Stimulated activated CD4-positive, alpha-beta T cell treated with anti-CD3 and anti-CD28 coated beads, Interleukin-1b, Interleukin-23, amount 100 ng/mL, for 1 hour (primary cell): ENCODE measurements at places on chromosomes 7 and 10.

DNA sequence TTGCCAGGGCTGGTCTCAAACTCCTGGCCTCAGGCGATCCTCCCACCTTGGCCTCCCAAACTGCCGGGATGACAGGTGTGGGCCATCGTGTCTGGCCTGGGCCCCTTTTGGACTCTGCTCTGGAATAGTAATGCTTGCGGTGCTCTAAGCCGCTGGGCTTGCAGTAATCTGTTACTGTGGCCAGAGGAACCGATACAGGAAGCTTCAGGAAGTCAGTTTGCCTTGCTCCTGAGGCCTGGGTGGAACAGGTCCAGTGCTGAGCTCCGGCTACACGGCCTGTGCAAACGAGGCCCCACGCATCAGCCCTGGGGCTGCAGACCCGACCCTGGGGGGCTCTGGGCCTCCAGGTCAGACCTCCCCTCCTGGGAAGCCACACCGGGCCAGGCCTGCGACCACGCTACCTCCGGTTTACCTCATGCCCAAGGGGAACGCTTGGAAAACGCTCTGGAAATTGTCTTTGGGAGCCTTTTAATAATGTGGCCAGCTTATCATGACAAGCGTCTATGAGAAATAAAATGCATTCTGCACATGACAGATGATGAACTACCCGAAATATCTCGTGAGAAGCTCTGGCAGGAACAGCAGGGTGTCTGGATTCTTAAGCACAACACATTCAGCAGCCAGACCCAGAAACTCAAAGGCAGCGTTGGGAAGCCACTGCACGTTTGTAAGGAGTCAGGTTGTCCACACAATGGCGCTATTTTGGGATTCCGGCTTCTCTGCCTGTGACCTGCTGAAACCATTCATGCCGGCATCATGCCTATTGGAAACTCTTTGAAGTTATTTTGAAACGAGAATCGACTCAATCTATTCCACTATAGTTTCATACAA, 10.1 kb upstream of the ADAP1 start:
- DNase-seq, result no peak

DNA sequence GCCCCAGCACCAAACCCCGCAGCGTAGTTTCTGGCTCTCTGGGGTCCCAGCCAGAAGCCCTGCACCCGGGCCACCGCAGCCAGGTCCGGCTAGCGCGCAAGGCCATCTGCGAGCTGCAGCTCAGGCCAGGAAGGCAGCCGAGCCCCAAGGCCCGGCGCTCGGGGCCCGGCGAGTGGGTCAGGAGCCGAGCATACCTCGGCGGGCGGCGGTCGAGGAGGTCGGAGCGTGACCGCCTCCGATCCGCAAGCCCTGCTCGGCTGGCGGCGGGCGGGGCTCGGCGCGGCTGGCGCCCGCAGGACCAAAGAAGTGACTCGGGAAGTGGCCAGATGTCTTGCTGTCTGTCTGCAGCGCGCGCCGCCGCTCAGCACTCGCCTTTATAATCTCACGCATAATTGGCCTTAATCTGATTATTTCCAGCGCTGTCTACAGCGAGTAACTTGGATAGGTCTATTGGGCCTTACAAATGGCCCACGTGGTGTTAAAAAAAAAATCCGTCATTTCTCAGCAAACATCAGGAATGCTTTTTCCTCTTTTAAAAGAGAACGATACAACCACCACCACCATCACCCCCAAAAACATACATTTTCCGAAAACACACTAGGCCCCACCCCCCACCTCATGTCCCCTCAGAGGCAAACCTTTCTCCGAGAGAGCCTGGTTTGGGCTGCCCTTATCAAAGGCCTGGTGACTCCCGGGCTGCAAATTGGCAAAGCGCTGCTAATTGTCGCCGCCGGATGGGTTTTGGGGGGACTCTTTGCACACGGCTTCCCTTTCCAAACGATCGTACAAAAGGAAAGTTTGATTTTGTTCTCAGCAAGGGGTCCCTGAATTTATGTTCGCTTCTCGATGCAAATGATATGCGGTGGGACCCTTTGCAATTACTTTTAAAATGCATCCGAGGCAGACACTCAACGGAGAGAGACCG, at the start of gene DRGX:
Gene DRGX (minus strand): TSS at position 349 of the 925 bp plus-strand sequence. CDS start 649 bp downstream, outside the sequence.
- no peak for DNase-seq

- no peak for DNase-seq
These were observed 5.1 kb downstream of the PLPP4 start for GRCh38 chr10:120462018-120462682.

DNA sequence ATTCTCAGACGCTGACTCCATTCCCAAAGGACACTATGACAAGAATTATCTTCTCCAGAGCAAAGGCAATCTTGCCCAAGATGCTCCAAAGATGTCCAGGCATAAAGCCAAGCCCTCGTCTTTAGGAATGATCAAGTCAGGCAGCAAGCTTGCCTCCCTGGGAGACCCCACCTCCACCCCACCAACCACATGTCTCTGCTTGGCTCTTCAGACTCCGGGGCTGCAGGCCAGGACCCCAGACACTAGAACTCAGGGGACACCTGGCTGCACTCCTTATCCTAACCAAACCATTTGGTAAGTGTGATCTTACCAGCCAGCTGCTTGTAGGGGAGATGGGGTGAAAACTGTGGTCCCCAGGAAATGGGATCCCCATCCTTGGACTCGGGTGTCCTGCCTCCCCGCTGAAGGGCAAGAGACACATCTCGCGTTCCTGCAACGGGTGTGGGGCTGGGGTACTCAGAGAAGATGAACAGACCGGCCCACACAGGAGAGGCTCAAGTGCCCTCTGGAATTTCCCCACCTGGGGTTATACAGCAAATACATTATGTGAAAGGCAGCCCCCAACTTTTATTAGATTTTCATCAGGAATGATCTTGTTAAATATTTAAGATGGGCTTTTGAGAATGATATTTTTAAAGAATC, 55.7 kb downstream of the INSIG1 start:
- no peak for DNase-seq

DNA sequence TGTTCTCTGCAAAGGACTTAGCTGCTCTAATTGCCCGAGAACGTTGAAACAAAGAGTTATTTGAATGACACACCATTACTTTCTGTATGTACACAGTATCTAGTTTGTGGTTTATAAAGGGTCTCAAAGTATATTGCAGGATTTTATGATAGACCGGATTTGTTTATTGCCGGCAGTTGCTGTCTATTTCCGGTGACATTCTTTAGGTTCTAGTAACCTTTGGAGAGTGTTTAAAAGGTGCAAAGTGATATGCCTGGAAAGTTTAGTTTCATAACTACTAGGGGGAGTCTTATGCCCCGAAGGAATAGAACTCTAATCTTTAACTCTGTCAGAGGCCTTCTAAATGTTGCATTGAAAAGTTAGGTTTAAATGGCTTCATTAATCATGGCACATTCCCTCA, 63.8 kb downstream of the PAPSS2 start:
- no peak for DNase-seq

DNA sequence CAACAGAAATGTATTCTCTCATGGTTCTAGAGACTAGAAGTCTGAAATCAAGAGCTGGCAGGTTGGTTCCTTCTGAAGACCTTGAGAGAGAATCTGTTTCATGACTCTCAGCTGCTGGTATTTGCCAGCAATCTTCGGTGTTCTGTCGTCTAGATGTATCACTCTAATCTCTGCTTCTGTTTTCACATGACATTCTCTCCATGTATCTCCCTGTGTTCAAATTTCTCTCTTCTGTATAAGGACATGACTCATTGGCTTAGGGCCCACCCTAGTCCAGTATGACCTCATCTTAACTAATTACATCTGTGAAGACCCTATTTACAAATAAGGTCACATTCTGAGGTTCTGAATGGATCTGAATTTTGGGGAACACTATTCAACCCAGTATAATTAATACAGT, 82.3 kb downstream of the ANKRD7 start:
- DNase-seq, result no peak

DNA sequence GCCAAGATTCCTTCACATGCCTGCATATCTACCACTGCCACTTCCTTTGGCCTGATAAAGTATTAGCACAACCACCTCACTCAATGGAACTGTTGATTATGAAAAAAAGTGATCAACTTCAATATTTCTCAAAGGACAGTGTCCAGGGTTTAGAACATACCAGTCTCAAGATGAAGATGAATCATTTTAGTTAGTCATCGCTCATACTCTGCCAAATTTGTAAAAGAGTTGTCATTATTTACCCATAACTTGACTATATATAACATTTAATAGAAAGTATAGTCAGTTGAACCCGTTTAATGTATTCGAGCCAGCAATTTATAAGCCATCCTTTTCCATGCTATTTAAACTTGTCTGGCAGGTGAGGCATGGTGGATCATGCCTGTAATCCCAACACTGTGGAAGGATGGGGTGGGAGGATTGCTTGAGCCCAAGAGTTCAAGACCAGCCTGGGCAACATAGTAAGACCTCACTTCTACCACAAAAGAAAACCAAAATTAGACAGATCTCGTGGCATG, 33.2 kb downstream of the SPAM1 start:
- no peak for DNase-seq

DNA sequence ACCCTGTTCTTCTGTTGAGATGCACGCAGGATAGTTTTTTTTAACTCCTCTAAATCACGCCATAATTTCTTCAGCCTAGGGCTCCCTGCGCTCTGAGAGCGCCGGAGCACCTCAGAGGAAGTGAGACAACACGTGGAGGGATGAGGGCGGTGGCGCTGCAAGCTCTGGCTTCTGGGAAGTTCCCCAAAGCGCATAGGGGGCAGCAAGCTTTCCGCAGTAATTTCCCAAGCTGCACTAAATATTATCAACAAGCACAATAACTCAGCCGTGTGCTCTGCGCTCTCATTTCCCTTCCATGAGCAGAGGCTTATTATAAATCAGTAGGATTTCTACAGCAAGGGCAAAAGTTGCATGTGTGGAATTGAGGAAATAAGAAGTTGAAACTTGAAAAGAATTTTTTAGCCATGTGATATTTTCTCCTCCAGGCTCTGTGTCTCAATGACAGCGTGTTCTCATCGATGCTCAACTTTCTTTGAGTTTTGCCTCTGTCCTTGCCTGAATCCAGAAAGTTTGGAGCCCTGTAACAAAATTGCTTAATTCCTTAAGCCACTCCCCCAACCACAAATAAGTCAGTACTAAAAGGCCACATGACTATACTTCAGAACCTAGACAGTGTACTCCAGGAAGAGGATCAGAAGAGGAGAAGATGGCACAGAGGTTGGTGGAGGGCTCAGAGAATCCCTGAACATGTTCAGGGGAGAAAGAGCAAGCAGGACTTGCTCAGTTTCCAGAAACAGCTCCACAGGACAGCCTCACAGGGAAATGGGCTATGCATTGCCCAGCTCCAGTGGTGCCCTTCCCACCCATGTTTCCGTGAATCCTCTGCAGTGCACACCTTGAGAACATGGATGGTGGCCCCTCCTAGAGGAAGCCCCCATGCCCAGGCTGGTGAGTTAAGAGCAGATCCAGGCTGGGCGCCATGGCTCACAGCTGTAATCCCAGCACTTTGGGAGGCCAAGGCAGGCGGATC, 221.5 kb upstream of the GHITM start:
- DNase-seq, result no peak

DNA sequence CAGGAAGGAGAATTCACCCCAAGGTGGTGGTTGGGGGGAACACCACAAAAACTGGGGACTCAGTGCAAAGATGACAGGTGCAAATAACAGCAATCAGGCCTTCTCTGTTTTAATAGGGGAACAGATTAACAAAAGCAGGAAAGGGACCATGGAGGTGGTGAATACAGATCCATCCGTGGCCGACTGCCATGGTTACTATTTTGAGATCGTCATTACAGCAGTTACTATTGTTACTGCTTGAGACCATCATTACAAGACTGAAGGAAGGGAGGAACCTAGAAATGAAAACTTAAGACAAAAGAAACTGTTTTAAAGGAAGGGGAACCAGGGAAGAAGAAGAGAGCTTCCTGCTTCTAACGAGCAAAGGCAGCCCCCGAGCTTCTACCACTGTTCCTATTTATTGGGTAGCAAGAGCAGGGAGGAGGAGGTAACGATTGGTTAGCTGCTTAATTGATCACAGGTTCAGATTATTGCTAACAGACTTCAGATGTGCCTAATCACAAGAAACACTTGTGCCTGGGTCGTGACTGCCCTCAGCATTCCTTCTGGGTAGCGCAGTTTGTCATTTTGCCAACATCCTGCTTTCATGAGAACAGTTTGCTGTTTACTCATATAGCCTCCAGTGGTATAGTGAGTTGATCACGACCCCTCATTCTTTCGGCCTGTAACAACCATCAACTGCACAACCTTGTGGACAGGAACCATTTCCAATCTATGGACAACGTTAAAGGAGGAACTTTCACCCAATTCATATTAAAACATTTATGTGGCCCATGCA, 216.3 kb downstream of the CHCHD3 start:
- no peak for DNase-seq

- no peak for DNase-seq
These were observed 121.0 kb downstream of the NPY start for GRCh38 chr7:24405002-24405401.

DNA sequence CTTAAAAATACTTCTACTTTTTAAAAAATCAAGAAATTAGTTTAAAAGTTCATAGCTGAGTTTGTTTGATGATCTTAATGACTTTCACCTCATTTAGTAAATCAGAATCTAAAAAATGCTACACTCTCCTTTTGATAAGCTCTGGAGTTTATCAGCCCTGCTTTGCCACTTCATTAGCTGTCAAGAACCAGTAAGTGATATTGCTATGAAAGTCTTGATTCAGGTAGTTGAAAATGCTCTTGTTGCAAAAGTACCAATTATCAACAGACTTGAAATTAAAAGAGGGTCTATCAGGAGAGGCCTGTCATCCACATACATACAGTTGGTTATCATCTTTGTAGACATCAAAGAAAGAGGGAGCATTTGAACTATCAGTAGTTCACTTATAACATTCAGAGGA, 41.6 kb downstream of the SEMA3A start:
- DNase-seq, result no peak

- DNase-seq, result no peak
These were observed 2.5 kb upstream of the LAMB4 start for GRCh38 chr7:108132551-108133265.

GRCh38 chr7:101688183-101688831, 59.2 kb upstream of the MYL10 start:
- peak; percentile 77 for DNase-seq

GRCh38 chr10:104824380-104825006, 183.4 kb downstream of the SORCS3 start:
- no peak for DNase-seq

DNA sequence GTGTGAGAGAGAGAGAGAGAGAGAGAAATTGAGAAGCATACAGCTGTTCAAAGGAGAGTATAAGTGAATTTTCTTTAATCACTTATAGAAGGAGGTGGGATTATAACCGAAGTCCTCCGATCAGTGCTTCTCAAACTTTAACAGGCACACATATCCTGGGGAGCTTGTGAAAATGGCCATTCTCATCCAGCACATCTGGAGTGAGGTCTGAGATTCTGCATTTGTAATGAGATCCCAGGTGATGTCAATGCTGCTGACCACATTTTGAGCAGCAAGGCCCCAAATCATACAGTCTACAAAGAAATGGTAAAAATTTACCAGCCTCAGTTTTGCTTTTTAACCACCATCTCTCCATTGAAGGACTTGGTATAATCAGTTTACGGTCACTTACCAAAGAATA, 219.0 kb downstream of the PTEN start:
- DNase-seq, result no peak

- DNase-seq, result no peak
These were observed 903 bp upstream of the NT5C2 start for GRCh38 chr10:103193820-103194529.
